GM23248 (cell line): ENCODE measurements at places on chromosomes 4 and X. TPM values are rescaled to one million over a fixed set of nuclear protein-coding genes. Genes with fewer than 3 reads are reported as not detected.

Gene ARHGAP24
- total RNA-seq = 26.3 and 31.6 TPM in 2 replicates

Gene IGFBP7
- total RNA-seq = 949 and 951 TPM in 2 replicates

Gene UGT2B7
- not detected in 2 replicates for total RNA-seq

Gene ARHGAP36
- not detected in 2 replicates for total RNA-seq

Gene SGMS2
- total RNA-seq = 116 and 165 TPM in 2 replicates

Gene CXCL3
- not detected in 2 replicates for total RNA-seq

Gene CITED1
- not detected in 2 replicates for total RNA-seq

Gene APLN
- 0.43 and 1.1 TPM in 2 replicates for total RNA-seq

Gene PGK1
- 644 and 818 TPM in 2 replicates for total RNA-seq

Gene CT45A9
- total RNA-seq = not detected in 2 replicates

Gene SPARCL1
- total RNA-seq = not detected in 2 replicates

Gene SULT1E1
- not detected in 2 replicates for total RNA-seq

Gene BBS12
- total RNA-seq = 3.5 and 7.1 TPM in 2 replicates

Gene RAB41
- total RNA-seq = not detected in 2 replicates

Gene FRG1
- total RNA-seq = 28.6 and 29.7 TPM in 2 replicates

Gene ZNF157
- total RNA-seq = not detected in 2 replicates

Gene BEX1
- total RNA-seq = 73.0 and 91.8 TPM in 2 replicates

Gene UNC5C
- not detected in 2 replicates for total RNA-seq
